NCI-H1930 (cell line): ENCODE measurements at places on chromosomes 11 and 22.

GRCh38 chr22:40597526-40598430, 38.7 kb downstream of the MRTFA start:
- DNase-seq, result no peak

- DNase-seq, result no peak
These were observed 29.8 kb downstream of the VSIG10L2 start for GRCh38 chr11:125975634-125976033.

DNA sequence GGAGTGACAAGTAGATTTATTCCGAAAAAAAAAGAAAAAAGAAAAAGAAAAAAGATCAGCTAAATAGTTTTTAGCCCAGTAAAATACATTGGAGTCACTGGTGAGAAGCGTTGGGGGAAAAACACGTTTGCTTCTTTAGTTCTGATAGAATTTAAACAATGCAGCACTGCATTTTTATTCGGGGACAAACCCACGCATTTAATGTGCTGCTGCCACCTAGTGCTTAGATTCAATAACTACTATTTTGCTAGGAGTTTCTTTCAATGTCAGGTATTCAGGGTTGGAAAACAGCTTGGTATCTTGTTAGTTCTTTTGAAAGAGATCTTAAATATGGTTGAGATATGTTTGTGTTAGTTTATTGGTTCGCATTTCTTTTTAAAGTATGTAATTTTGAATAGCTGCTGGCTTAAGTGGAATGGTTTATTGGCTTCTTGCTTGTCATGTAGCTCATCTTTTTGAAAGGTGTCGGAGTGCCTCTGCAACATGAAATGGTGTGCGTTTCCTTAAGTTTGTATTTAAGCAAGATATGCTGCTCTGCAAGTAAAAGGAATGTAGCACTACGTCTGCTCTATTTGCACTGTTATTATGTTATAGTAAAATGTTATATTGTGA, 41.9 kb downstream of the SVIP start:
- peak; percentile 17 for DNase-seq

DNA sequence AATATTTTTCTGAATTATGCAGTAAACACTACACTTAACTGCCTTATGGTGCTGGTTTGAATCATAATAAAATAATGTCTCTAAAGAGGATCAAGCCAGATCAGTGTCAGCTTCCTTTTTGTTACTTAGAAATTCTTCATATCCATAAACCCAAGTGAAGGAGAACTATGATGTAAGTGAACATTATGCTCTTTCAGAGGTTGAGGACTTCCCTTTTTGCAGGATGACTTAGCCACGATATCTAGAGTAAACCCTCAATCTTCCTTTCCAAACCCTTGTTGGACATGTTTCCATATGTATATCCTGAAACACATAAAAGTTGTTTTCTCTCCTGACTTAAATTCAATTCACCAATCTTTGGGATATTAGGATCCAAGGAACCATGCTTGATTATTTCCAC, 19.1 kb downstream of the OR8D1 start:
- no peak for DNase-seq

DNA sequence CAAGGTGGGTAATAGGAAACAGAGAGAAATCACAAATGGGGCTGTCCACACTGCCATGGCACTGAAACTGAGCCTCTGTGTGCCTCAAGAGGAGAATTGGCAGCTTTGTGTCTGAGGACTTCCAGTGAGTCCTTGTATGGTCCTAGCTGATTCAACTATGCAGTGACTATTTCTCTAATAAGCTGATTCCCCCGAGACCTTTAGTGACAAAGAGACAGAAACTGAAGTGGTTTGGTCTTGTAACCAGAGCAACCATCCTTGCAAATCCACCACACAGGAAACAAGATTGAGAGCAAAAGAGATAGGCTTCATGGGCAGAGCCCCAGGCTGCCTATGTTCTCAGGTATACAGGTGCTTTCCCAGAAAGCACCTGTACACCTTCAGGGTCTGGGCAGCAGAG, 1038.5 kb downstream of the NTM start:
- DNase-seq, result no peak

GRCh38 chr11:116715383-116715782, 57.4 kb downstream of the BUD13 start:
- no peak for DNase-seq

GRCh38 chr11:130601141-130601540, 152.7 kb downstream of the ADAMTS15 start:
- DNase-seq, result no peak

DNA sequence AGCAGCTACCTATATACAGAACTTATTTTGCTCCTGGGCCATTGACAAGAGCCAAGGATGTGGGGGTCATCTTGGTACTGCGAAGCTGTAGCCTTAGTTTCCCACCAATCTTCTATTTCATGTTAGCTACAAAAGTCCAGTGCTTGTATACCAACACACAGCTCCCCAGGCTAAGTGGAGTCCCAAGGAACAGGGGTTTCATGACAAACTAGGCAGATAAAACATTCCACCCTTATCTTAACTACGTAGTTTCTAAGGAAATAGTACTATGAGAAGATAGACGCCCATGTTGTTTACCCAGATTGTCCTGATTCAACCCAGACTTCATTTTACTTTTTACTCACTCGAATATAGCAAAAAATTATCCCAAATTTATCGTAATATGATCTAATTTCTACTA, 218.5 kb downstream of the DYNC2H1 start:
- DNase-seq, result no peak

- DNase-seq, result peak; percentile 84
These were observed at the start of gene NRIP3 for GRCh38 chr11:9003573-9004182. Gene NRIP3, minus strand, starts transcription at chr11:9004001. Its CDS starts 66 bp downstream, at chr11:9003935.

- DNase-seq, result no peak
These were observed 7.1 kb downstream of the HRAS start for GRCh38 chr11:528166-528814.

DNA sequence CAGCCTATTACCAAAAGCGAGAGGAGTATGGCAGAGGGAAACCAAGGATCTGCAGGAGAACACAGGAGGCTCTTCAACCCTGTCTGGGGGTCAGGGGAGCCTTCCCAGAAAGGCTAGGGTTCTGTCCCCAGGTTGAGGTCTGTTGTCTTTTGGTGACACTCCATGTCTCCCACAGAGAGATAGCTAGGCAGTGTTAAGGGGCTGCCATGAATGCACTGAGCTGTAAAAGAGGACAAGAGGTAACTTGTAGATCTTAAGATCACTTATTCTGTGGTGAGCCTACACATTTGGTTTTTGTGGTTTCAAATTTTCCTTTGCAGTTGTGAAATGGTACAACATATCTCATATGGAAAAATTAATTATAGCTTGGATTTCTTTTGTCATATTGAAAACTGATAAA, 6.0 kb upstream of the ACER3 start:
- no peak for DNase-seq

DNA sequence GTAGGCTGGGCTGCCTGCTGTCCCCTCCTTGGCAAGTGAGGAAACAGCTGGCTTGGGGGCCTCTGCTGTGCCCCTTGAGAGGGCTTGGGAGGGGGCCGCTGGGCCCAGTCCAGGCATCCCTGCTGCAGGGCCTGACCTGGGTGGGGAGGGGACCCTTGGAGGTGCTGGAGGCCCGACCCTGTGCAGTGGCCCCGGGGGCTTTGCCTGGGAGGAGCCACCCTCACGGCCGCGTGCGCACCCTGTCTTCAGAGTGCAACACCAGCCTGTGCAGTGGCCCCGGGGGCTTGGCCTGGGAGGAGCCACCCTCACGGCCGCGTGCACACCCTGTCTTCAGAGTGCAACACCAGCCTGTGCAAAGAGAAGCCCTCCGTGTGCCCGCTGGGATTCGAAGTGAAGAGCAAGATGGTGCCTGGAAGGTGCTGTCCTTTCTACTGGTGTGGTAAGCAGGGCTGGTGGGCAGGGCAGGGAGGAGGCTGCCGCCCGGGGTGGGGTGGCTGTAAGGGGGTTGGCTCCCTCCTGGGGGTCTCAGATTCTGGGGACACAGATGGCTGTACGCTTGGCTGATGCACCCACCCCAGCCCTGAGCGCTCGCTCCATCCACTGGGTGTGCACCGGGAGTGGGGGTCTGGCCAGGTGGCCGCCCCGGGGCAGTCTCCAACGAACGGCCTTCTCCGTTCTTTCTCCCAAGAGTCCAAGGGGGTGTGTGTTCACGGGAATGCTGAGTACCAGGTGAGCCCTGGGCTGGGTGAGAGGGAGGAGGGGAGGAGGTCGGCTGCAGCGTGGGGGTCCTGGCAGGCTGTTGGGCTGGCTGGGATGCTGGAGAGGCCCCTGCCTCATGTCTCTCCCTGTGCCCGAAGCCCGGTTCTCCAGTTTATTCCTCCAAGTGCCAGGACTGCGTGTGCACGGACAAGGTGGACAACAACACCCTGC, 32.9 kb downstream of the MUC2 start:
- no peak for DNase-seq
